ENCODE measurements at places on chromosomes 7 and 10.

GRCh38 chr10:100775386-100775785, 30.0 kb downstream of the PAX2 start:
- DNase-seq: no peak

GRCh38 chr10:68230268-68230667, 1.6 kb downstream of the ATOH7 start:
- no peak for DNase-seq

- no peak for DNase-seq
Measured at GRCh38 chr10:28954211-28954610, 276.9 kb downstream of the BAMBI start.

- DNase-seq: peak; percentile 60
Measured at GRCh38 chr10:88728107-88728763, 22.2 kb downstream of the LIPK start.

DNA sequence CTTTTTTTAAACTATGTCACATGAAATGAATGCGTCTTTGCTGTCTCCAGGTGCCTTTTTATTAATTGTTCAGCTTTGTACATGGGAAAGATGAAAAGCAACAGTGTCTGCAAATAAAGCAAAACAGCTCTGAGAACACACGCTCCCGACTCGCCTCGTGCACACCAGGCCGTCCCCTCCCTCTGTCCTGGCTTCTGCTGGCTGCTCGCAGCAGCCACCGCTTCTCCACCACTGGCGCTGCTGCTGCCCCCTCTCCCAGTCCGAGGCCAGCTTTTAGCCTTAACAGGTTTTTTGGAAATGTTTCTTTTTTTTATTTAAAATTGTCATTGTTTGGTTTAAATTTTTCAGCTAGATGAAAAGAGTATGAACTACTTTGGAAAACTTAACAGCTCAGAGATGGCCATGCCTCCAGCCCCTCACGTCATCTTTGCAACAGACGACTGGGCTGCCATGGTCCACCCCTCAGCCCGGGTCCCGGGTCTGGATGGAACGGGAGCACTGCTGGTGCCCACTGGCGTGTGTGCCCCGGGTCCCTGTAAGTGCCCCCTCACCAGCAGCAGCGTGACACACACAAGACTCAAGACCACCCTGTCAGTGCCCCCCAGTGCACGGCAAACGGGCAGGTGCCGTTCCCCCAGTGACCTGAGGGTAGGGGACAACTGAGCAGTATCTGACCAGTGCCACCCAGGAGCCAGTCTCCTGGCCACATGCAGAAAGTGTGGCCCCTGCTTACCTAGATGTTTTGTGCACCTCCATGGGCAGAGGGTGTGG, 415.6 kb upstream of the FOXK1 start:
- no peak for DNase-seq

GRCh38 chr7:28958980-28959347, 834 bp upstream of the TRIL start:
- no peak for DNase-seq

DNA sequence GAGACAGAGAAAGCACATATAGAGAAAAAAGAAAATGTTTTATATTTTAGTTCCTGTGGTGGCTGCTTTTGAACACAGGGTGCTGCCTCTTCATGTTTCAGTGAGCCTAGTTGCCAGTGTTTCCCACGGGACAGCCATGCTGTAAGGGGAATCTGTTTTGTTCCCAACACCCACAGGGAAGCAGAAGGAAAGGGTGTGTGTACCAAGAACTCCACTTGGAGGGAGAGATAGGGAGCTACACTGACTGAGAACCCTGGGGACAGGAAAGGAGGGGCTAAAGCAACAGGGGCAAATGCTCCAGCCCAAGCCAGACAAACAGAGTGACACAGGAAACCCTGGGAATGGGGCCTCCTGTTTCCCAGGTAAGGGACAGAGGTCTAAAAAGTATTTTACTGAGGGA, 40.2 kb downstream of the FRMPD2 start:
- DNase-seq: no peak

GRCh38 chr10:110076559-110077318, 69.0 kb downstream of the ADD3 start:
- no peak for DNase-seq

GRCh38 chr7:71538210-71538609, 406.3 kb downstream of the GALNT17 start:
- no peak for DNase-seq

GRCh38 chr10:59631882-59632807, 77.5 kb downstream of the SLC16A9 start:
- no peak for DNase-seq

DNA sequence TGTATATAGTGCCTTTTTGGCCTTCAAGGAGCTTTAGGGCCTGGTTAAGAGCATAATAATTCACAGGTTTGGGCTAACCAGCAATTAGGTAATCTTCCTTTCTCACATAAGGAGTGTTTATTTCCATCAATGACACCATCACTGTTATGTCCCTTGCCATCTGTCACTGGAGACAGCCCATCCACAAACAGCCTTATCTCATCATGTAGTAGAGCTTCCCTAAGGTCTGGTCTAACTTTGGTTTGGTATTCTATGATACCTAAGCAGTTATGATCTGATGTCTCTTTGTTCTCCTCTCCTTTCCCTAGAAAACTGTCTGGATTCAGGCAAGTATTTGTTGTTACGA, 26.4 kb downstream of the MAPK8 start:
- no peak for DNase-seq

DNA sequence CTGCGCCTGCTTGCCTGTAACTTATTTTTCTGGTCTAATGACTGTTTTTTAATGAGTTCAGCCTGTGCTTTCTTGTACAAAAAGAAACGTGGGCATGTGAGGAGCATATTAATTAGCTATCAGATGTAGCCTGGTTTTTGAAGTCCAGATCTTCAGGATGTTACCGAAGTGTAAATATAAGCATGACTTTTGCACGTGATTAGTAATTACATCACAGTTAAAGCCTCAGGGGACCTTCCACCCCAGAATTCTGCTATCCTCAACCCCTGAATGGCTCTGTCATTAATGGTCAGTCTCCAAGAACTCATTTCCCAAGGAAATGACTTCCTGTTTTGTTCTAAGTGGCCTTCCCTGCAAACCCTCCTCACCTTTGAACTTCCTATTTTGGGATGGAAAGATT, 2.1 kb upstream of the PRXL2A start:
- no peak for DNase-seq

- DNase-seq: no peak
Measured at GRCh38 chr7:158850545-158851102, 5.7 kb upstream of the DYNC2I1 start.

DNA sequence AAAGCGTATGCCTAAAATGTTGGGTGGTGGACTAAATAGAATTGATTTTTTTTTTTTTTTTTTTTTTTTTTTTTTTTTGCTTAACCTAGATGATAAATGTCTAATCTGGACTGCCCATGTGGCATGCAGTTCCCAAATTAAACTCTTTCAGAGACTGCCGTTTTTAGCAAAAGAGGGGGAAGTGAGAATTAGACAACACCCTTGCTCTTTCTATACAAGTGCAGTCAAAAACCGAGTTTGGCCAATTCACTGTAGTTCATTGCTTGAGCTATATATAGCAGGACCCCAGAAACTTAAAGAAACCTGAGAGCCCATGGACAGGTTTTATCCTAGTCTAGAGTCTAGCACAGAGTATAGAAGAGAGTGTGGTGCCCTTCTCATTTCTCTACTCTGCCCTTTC, 141.9 kb downstream of the GRM3 start:
- DNase-seq: no peak

DNA sequence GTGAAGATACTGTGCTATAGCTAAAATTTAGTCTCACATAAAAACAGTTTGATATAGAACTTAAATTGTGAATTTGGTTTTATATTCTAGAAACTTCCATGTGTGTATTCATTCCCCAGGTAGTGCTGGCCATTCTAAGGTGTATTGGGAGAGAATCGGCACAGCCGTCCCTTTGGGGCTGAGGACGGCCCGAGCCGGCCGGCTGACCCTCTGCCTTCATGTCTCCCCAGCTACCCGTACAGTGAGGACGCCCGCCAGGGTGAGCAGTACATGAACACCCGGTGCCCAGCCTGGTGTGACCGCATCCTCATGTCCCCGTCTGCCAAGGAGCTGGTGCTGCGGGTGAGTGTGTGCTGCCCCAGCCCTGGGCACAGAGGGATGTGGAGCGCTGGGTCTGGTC, 8.5 kb downstream of the NKX6-2 start:
- no peak for DNase-seq

GRCh38 chr7:18538554-18539250, 43.2 kb downstream of the HDAC9 start:
- DNase-seq: no peak

DNA sequence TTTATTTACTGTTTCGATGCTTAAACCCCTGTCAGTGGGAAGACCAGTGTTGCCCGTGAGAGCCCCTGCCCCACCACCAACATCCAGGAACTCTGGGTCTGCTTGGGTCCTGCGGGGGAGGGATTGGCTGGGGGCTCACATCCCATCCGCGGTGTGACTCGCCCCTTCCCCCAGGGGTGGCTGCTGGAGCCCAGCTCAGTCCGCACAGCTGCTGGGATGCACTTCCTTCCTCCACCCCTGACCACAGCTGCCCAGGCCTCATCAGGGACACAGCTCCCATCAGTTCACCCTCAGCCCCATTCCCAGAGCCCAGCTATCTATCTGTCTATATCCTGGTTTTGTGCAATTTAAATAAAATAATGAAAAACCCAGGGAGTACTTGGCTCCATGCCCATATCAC, 54.5 kb downstream of the JAKMIP3 start:
- DNase-seq: no peak

GRCh38 chr7:25847336-25848070, 304.5 kb upstream of the NFE2L3 start:
- no peak for DNase-seq

DNA sequence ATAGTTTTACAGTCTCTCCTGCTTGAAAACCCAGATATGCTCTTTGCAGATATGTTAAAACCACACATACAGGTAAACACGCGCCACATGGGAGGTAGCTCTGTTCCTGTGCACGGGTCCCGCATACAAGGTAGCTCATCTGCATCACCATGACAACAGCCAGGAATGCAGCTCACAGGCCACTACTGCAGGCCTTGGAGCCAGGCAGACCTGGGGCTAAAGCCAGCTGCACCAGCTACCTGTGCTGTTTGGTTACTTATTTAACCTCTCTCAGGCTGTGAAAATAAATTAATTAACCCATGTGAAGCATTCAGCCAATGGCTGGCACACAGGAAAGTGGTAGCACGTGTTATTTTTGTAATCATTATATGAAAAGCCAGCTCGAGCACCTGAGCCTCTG, 428.3 kb downstream of the TNS3 start:
- DNase-seq: no peak

DNA sequence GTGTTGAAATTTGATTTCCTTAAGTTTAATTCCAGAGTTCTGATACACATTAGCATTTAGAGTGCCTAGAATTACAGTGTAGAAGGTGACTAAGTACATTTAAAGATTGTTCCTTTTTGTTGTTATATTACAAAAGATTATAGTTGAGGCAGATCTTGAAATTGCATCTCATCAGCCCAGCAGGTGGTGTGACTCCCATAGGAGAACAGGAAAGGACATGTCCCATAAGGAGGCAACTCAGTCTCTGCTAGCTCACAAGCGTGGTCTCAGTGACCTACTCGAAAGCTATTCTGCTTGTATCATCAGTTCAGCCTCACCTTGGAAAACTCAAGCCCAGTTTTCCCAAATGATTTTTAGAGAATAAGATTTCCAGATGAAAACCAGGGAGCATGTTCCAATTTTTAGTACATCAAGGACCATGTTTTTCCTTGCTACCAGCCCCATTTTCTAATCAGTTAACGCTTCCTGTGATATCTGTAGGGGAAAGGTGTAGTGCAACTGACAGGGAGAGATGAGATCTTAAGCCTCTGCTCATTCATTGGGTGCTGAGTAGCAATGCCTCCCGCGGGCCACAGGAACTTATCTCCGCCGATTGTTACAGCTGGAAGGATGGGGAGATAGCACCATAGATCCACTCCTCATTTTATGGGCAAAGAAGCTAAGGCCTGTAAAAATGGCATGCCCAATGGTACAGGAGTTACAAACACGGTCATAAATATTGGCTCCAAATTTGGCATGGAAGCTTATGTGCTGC, 1.1 kb upstream of the GNAI1 start:
- DNase-seq: no peak

GRCh38 chr7:96921771-96922170, 83.6 kb upstream of the DLX6 start:
- no peak for DNase-seq

DNA sequence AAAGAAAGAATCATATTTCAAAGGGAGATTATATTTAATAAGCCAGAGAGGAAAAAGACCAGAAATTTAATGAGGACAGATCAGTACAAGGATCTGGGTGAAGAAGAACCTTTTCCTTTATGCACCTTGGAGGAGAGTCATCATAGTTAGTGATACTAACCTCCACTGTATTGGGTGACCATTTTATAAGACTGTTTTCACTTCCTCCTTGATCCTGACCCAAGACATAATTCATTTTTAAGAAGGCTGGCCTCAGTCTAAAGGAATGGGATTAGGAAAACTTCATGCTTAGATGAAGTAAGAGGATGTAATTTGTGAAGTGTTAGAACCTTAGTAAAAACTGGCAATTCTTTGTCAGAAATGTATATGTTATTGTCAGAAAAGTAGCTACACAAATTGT, 68.6 kb downstream of the ADAM22 start:
- no peak for DNase-seq

DNA sequence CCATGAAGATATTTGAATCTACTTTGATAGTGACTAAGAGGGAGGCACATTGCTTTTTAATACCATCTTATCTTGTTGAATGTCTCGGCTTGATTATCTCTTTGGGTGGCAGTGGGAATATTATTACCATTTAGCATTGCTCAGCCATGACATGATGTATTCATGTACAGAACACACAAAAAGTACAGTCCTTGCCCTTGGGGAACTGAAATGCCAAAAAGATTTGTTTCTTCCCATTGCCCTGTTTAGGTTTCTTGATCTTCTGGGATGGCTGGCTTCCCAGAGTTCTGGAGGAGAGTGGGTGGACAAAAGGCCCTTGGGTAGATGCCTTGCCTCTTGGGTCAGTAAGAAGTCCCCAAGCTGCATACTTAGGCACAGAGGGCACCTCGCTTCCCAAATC, 23.8 kb downstream of the SUFU start:
- DNase-seq: no peak

GRCh38 chr10:80700760-80701444, 163.2 kb downstream of the SH2D4B start:
- no peak for DNase-seq

DNA sequence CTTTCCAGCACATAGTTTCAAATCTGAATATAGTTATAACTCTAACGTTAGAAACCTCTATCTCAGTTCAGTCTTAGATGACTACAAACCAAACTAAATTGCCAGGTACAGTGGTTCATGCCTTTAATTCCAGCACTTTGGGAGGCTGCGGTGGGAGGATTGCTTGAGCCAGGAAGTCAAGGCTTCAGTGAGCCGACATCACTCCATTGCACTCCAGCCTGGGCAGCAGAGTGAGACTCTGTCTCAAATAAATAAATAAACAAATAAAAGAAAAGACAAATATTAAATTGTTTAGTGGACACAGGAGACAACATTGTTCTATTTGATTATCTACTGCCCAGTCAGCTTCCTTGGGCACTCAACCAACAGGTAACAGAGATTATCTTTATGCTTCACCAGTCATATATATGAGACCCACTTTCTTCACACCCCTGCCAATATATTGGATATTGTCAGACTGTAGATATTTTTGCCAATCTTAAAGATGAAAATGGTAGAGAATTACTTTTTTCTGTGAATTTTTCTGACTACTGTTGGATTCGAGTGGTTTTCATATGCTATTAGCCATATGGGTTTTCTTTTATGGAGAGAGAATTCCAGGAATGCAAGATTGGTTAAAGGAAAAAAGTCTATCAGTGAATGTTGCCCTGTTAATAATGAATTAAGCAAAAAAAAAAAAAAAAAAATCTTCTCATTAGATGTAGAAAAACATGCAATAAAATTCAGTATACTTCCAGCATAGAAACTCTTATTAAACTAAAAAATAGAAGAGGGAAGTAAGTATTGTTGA, 16.0 kb downstream of the HDAC9 start:
- DNase-seq: no peak
